ENCODE measurements at places on chromosomes 7 and 10.

DNA sequence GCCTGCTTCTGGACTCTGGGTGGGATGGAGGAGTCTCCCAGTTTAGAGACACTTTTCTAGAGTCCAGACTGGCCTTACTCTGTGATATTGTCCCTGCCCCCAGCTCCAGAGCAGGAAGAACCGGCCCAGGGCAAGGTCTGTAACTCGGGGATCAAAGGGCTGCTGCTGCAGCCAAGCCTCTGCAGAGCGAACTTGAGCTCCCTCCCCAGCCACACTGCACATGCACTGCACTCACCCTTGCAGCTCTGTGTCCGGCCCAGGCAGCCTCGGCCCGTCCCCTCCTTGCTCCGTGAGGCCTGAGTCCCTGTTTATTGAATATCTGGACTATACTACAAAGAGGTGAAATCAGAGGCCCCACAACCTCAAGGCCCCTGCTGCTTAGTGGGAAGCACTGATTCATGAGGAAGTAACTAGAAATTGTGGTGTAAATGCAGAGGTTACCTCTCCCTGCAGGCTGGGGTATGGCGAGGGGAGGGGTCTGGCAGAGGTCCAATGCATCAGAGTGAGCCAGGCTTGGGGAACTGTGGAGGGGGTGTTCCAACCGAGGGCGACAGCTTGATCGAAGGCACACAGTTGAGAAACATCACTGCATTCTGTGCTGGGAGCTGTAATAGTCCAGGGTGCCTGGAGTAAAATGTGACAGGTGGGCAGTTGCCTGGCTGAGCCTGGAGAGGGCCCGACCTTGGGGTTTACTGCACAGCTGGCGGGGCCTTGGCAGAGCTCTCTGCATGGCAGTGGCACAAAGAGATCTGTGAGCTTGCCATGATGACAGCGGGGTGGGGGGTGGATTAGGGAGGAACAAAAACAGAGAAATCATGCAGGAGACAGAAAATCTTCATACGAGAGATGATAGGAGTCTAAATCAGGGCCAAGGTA lies 49.1 kb downstream of the AOC1 start:
- no peak for DNase-seq

- DNase-seq, result no peak
Observed at GRCh38 chr7:128243273-128243672, 2.2 kb downstream of the LEP start.

GRCh38 chr10:6048281-6049030 lies 13.7 kb downstream of the IL2RA start:
- DNase-seq, result no peak

DNA sequence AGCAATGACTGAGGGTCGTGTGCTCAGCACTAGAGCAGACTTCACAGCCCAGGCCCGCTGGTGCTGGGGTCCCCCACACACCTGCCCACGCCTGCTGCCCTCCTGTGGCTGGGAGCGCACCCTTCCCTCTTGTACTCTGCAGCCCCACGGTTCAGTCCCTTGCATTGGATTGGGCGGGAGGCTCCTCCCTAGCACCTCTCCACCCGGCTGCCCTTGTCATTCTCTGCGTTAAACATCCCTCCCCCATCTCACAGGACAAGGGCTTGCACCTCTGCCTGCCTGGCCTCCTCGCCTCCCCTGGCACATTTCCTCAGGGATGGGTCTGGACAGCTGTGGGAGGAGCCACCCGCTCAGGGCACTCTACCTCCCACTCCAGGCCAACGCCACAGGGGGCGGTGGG lies 68.6 kb downstream of the ALOX5 start:
- DNase-seq, result no peak

- peak; percentile 46 for DNase-seq
Observed at GRCh38 chr10:110207805-110208613, 604 bp downstream of the MXI1 start.

Measured in T follicular helper cell (primary cell).